ENCODE measurements at places on chromosomes 7 and 10.

DNA sequence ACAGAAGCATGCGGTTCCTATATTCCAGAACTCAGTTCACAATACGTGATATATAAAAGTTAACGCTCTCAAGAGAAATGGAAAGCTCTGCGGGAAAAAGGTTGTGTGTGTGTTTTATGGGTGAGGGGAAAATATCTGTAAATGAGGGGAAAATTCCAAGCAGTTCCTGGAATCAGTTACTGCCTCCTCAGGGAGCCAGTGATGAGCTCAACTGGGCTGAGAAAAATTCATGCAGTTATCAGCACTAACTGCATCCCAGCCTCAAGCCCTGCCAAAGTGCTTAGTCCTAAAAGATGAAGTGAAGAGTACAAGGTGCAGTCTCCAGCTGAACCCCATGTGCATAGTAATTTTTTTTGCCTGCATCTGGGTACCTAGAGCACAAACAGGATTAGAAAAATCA is 191.9 kb downstream of the CDK14 start:
- DNase-seq, result no peak

- no peak for DNase-seq
Measured at GRCh38 chr10:75936841-75937240, 505.4 kb downstream of the LRMDA start.

DNA sequence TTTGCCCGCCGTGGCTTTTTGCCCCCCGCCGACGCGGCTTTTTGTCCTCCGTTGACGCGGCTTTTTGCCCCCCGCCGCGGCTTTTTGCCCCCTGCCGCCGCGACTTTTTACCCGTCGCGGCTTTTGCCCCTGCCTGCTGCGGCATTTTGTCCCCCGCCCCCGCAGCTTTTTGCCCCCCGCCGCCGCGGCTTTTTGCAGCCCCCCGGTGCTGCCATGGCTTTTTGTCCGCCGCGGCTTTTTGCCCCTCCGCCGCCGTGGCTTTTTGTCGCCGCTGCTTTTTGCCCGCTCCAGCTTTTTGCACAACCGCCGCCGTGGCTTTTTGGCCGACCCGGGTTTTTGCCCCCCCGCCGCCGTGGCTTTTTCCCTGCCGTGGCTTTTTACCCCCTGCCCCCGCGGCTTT is 506.6 kb downstream of the ZNF37A start:
- DNase-seq, result no peak

DNA sequence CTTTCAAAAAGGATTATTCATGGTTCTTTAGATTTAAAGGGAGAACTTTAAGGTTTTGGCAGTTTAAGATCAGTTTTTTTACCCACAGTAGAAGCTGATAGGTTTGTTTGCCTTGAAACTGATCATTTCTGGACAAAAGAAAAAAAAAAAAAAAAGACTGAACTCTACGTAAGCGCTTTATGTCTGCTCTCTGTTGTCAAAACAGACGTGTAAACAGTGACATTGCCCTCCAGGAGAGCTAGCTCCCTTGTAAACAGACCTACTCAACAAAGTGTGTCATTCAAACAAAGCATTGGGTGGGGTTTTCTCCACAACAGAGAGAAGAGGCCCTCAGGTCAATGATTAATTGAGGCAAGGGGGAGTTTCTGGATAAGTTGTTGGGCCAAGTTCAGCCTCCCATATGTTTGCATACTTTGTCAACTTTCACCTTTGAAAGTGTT is 568.1 kb upstream of the LRRN3 start:
- no peak for DNase-seq

DNA sequence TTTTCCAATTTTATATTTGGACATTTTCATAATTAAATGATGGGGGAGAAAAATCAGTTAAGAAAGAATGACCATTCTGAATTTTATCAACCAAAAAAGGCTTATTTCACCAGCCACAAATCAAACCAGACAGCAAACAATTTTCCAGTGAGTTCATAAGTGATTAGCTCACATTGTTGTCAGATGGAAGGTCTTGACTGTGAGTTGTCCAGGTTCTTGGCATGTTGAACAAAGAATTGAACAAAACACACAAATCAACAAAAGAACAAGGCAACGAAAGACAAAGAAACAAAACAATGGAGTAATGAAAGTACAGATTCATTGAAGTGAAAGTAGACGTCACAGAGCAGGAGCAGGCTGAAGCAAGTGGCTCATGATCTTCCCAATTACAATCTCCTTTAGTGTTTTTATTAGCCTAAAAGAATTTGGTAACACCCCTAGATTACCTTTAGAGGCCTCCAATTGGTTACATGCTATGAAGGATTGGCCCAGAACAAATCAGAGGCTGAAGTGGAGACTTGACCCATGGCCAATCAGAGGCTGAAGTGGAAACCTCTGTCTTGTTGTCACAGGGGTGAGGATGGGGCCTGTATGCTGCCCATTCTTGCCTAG is 248.7 kb downstream of the NEBL start:
- DNase-seq, result no peak

All from activated CD4-positive, CD25-positive, alpha-beta regulatory T cell treated with anti-CD3 and anti-CD28 coated beads, Interleukin-2, amount 50 U/mL, for 72 hours (primary cell).